ENCODE measurements at places on chromosomes 6 and 20.

DNA sequence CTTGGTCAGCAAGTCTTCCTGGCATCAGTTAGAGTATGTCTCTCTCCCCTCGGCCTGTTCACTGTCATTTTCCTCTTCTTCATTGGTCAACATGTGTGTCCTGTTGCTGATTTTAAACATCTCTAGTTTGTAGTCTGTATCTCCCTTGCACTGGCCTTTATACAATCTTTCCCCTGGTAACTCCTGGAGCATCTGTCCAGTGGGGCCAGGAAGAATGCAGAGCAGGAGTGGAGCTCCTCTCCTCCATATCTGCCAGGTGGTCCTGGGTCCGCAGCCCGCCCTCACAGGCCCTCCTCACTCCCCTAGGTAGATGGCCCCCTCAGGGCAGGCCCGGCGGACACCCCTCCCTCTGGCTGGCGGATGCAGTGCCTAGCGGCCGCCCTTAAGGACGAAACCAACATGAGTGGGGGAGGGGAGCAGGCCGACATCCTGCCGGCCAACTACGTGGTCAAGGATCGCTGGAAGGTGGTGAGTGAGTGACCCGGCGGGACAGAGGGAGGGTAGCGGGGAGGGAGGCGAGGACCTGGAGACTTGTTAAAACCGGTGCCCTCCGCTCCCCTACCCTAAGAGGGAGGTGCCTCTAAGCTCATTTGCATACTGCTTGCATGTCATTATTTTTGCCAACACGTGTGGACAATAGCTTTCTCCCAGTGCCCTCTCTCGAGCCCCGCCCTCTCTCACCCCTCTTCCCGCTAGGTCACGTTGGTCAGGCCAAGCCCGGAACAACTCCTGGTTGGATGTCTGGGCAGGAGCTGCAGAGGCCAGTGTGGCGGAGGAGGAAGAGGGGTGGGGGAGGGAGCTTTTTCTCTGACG is 3.2 kb downstream of the TTBK1 start:
- DNase-seq, result no peak

DNA sequence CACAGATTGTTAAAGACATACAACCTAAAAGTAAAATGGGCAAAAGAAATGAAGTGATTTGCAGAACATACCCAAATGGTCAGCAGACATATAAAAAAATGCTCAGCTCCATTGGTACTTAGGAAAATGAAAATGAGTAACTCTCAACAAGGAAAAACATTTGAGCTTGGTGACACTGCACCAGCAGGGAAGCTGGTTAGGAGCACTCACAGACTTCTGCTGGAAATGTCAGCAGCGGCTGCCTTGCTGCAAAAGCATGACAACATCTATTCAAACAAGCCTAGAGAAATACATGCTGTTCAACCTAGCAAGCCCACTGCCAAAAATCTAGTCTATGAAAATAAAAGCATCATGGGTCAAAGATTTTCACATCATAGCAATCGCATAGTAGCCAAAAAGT is 99.0 kb upstream of the FOXQ1 start:
- DNase-seq, result no peak

- no peak for DNase-seq
Observed at GRCh38 chr6:20703049-20703448, 168.8 kb downstream of the CDKAL1 start.

GRCh38 chr6:127954082-127954481 is 53.2 kb upstream of the THEMIS start:
- DNase-seq, result peak; percentile 51

DNA sequence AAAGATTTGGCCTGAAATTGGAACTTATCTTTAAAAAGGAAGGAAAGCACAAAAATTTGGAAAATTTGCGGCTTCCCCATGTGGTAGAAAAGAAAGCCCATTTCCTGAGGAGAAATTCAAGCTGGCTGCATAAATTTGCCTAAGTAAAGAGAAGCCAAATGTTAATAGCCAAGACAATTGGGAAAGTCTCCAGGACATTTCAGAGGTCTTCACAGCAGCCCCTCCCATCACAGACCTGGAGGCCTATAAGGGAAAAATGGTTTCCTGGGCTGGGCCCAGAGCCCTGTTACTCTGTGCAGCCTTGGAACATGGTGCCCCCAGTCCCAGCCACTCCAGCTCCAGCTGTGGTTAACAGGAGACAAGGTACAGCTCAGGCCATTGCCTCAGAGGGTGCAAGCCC is 736.5 kb downstream of the HACE1 start:
- DNase-seq, result no peak

- DNase-seq, result no peak
Observed at GRCh38 chr20:36862857-36863668, 12.9 kb upstream of the TLDC2 start.
